CD4-positive, alpha-beta T cell treated with Interleukin-15 for 4 hours (primary cell): ENCODE measurements at places on chromosomes 1 and 21.

DNA sequence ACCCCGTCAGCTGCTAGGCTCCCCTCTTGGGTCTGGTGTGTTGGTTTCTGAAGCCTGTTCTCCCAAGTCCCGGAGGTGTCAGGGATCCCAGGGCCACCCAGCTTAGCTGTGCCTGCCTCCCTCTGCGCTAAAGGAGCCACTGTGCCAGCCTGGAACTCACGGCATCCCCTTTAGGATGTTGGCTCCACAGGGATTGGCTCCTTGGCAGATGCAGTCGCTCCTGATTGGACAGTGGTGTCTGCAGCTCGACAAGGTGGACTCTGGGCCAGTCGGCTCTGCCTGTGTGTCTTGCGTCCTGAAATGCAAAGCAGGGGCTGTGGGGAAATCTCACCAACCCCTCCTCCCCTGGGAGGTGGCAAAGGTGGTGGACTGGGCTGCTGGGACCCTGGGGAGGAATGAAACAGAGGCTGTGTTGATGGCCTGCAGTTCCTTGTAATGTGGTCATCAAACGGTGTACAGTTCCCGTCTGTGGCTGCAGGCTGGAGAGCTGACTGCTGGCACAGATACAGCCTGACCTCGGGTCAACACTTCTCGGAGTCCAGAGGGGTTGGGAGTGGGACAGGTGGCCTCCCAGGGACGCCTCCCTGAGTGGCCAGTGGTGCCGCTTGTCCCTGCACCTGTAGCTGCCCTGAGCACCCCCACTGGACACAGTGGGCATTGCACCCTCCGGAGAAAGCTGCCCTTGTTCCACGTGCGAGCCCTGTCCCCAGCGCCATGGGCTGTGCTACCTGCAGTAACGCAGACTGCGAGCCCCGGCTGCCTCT lies 11.5 kb upstream of the KCNAB2 start:
- DNase-seq, result peak; percentile 30

DNA sequence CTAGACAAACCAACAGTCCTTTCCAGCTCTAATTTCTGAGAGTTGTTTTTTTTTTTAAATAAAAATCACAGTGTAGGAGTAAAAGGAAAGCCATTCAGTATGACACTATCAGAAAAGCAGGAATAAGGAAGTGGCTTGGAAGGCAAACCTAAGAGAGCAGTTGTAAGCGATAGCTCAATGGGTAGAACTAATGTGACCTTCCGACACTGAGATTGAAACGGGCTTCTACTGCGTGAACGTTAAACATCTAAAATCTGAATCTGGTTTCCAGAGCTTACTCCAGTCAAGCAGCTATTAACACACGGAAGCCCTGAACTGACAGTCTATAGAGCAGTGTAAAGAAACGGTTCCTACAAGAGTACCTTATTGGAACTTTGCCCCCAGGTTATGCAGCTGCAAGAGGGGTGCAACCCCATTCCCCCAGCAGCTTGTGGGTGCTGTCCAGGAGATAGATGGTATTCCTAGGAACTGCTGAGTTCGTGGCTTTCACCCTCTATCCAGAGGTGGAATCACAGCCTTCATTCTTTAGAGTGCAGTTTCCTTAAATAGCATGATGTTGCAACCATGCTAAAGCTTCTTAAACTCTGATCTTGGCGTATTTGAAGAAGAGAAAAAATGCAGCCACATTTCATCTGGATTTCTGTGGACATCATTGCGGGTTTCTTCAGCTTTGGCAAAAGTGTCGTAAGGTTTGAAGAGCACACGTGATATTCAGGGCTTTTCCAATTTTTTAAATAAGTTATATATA lies 3.3 kb upstream of the IRF2BP2 start:
- DNase-seq, result no peak

DNA sequence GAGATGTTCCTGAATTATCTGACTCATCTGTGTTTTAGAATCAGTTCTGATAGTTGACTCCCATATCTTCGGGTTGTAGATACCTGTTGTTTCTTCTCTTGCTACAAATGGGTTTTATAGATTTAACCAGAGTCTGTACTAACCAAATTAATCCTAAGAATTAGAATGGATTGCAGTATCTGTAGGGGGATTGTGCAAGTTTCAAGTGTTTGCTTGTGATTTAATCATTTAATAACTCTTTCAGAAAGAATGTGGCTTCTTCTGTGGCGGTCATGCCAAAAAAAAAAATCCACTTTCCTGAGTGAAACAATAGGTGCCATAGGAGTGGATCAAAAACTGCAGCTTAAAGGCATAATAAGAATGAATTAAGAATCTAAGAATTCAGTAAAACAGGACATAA lies 9.4 kb downstream of the IPO9 start:
- DNase-seq, result no peak

- DNase-seq, result no peak
These were observed 22.8 kb upstream of the RNU1-4 start for GRCh38 chr1:16717336-16718098.

- DNase-seq, result no peak
These were observed 133.2 kb downstream of the PROX1 start for GRCh38 chr1:214120951-214121350.

GRCh38 chr1:197439708-197440280 lies 171.7 kb downstream of the CRB1 start:
- DNase-seq, result no peak

DNA sequence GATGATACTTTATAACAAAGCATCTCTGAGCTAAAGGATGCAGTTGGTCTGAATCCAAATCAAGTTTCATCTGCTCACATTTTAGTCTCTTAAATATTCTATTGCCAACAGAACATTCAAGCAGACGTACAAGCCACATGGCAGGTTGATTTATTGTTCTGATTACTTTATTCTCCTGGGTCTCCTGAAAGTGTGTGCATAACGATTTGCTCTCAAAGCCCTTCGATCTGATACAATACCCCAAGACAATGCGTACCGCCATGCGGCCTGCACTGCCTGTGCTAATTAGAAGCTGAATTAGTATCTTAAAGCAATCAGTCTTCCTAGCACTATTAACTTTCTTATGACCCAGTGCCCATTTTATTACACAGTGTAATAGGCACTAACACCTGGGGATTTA lies 56.9 kb downstream of the FHAD1 start:
- no peak for DNase-seq
